ENCODE measurements at places on chromosomes 4 and X.

GRCh38 chr4:138247643-138248042 is 5.5 kb upstream of the SLC7A11 start:
- DNase-seq = no peak

- DNase-seq = no peak
Measured at GRCh38 chr4:82555276-82555675, 6.5 kb downstream of the TMEM150C start.

GRCh38 chrX:149628768-149629167 is 2.8 kb downstream of the TMEM185A start:
- no peak for DNase-seq

DNA sequence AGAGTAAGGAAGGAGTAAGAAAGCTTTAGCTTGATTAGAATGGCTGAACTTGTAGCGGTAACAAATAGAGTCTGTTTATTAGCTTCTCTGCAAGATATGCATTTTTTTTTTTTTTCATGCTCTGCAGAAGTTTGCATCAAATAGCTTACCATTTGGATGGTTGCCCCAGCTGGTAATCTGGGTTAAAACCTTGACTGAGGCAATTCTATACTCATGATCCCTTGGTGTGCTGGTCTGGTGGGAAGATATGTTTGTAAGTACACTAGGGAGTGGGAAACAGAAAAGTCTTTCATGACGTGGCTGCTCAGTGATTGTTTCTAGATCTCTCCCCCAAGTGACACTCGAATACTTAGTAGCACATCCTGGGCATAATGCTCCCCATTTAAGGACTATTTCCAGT is 32.1 kb downstream of the SEPTIN11 start:
- no peak for DNase-seq

GRCh38 chr4:529563-529962 is 30.6 kb downstream of the PIGG start:
- no peak for DNase-seq

GRCh38 chr4:105504744-105505143 is 30.9 kb upstream of the PPA2 start:
- DNase-seq = no peak

GRCh38 chr4:61067381-61067780 is 132.7 kb upstream of the ADGRL3 start:
- DNase-seq = no peak

DNA sequence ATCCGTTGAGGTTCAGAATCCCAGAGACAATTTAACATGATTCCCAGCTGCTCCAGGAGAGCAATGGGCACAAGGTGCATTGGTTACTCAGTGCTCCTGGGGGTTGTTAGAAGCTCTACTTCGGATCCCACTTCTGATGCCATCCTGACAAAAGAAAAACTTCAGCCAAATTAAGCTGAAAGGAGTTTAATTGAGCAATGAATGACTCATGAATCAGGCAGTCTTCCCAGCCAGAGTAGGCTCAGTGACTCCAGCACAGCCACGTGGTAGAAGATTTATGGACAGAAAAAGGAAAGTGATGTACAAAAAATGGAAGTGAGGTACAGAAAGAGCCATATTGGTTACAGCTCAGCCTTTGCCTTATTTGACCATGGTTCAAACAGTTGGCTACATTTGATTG is 95.7 kb downstream of the PWWP3B start:
- no peak for DNase-seq

GRCh38 chrX:53323196-53323595 is 41.8 kb upstream of the IQSEC2 start:
- no peak for DNase-seq

DNA sequence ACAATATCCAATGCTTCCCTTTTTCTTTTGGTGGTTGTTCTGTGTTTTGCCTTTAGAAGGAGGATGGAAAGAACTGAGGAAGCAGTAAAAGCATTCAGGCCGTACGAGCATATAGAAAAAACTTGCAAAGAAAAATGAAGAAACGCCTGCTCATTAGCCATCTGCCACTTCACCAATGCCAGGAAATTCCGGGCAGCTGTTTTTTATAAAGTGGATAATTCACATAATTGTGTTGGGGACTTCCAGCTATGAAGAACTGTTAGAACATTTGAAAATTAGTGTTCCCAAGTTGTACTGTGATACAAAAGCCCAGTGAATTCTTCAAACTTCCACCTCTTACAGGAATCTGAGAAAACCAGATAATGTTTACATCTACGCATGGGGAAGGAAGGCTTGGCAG is 11.7 kb downstream of the RELL1 start:
- DNase-seq = no peak

DNA sequence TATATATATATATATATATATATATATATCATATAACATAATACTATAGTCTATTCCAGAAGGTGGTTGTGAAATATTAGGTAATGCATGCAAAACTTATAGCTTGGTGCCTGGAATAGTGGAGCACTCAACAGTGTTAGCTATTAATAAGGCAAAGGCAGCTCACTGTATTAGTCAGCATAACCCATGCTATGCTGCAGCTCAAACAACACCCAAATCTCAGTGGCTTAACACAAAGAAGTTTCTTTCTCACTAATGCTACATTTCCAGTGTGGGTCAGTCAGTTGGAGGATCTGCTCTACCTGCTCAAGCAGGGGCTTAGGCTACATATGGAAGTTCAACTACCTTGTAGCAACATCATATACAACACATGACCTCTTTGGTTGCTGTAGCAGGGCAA is 5.2 kb upstream of the RPGR start:
- DNase-seq = no peak

DNA sequence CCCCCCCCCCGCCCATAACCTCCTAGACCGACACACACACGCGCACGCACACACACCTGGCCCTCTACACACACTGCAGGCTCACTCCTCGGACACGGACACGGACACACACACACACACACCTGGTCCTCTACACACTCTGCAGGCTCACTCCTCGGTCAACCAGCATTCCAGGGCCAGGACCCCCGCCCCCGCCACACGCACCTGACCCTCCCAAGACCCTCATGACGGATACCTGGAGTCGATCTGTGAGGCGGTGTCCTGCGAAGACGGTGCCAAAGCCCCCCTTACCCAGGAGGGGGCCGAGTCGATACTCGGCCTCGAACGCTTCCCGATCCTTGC is 552 bp downstream of the PIM2 start:
- peak; percentile 37 for DNase-seq

Measured in CD4-positive, alpha-beta T cell treated with Interleukin-10 for 1 hour (primary cell).